Dorsolateral prefrontal cortex (tissue), 122 donors: ENCODE measurements at places on chromosomes 11 and 22. TPM values are rescaled to one million over a fixed set of nuclear protein-coding genes. Genes with fewer than 3 reads are reported as not detected.

DNA sequence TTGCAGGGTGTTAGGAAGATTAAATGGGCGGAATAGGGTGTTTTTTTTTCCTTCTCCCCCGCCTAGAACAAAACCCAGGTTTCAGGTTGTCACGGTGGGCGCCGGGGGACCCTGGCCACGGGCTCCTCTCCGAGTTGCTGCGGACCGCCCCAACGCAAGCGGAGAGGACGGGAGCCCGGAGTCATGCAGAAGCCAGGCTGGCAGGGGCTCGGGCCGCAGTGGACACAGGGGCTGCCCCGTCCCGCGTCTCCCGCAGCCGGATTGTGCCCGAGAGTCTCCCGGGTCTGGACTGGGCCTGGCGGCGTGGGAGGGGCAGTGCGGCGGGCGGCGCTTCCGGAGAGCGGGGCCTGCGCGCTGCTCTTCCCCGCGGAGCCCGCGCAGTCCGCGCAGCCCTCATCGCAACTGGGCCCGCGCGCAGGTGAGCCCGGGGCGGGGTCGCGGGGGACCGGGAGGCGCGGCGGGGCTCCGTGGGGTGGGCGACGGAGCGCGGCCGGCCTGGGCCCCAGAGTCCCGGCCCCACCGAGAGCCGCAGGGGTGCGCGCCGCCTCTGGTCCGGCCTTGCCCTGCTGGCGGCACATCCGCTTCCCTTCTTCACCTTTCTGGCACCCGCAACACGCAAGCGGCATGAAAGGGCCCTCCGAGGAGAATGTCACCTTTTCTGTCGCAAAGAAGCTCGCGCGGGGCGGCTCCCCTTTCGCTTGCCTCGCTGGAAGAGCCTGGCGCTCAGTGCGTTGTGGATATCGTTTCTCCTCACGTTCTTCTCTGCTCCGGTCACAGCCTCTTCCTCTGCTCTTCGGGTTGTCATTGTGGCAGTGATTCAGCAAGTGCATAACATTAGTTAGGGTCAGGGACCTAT is at the start of gene TIRAP:
TIRAP (plus strand) TSS at position 358 of the 856 bp plus-strand sequence. CDS start 7,802 bp downstream, outside the sequence.
- peak; percentile 78 for DNase-seq

GRCh38 chr11:47377571-47378009 is 757 bp downstream of the SPI1 start:
- no peak for DNase-seq

- DNase-seq: peak; percentile 63
Measured at GRCh38 chr11:110463153-110463552, 33.4 kb downstream of the FDX1 start.

DNA sequence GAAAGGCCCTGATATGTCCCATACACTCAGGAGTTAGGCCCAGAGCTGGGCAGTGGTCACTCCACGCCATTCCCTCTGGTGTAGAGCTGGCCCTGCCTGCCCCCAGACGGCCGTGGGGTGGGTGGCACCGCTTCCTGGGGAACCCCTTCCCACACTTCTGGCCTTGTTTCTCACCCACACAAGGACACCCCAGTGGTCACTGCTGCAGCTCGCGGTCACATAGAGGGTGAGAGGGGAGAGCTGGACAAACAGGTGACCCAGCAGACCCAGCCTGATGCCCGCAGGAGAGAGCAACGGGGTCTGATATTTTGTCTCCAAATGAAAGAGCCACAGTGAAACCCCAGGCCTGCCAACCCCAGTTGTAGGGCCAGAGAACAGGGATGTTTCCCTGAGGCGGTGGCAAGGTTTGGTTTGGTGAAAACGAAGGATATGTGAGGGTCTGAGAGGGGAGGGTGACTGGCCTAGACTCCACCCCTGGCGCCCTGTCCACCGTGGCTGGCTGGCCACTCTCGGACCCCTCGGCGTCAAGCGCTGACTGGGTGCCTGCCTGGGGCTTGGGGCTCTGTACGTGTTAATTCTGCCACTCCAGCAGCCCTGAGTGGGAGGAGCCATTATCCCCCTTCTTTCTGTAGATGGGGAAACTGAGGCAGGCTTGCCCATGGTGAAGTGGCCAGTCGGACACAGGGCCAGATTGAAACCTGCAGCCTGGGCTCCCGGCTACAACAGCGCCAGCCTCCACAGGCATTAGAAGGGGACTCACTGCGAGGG is 71.0 kb upstream of the PPARA start:
- no peak for DNase-seq

DNA sequence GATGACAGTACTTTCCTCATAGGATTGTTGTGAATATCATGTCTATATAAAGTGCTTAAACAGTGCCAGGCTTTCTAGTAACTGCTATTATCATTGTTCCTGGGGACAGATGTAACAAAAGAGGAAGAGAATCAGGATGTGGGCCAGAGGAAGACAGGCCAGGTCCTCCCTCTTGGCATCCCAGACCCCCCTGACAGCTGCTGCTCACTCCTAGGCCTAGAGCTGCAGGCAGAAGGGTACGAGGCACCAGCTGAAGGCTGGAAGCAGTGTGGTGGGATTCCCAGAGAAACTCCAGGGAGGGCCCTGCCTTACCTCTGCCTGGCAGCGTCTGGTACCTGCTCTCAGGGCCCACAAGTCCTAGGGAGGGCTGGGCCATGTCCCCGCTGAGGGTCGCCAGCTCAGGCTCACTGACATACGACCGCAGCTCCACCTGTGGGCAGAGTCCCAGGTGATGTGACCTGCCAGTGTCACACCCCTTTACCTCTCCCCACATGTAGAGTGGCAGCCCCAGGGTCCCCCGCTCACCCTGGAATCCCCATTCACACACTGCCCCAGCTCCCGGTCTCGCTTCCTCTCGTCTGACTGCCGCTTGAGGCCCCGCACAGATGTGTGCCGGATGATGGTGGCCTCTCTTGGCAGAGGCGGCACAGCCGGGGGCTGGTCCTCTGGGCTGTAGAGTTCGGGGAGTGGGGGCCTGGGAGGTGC is 52.2 kb downstream of the C11orf58 start:
- DNase-seq: no peak

- DNase-seq: peak; percentile 31
Measured at GRCh38 chr22:49971232-49972162, 10.9 kb downstream of the PIM3 start.

- no peak for DNase-seq
Measured at GRCh38 chr22:40328546-40329456, 17.5 kb upstream of the ADSL start.

DNA sequence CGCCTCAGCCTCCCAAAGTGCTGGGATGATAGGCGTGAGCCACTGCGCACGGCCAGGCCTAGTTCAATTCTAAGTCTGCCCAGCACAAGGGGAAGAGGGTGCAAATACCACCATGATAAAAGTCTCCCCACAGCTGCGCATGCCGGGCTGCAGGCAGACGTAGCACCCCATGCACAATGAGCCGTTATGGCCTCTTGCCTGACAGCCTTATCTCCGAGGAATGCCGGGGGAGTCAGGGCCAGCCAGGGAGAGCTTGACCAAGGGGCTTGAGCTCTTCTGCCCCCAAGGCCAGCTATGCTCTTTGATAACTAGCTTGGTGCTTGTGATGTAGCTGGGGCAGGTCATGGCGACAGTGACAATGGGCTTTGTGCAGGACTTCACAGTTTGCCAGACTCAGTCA is 13.7 kb upstream of the SCUBE1 start:
- DNase-seq: no peak

GRCh38 chr11:21556926-21557325 is 636.0 kb upstream of the ANO5 start:
- no peak for DNase-seq

- no peak for DNase-seq
Measured at GRCh38 chr11:14544611-14545010, 24.4 kb upstream of the PSMA1 start.

DNA sequence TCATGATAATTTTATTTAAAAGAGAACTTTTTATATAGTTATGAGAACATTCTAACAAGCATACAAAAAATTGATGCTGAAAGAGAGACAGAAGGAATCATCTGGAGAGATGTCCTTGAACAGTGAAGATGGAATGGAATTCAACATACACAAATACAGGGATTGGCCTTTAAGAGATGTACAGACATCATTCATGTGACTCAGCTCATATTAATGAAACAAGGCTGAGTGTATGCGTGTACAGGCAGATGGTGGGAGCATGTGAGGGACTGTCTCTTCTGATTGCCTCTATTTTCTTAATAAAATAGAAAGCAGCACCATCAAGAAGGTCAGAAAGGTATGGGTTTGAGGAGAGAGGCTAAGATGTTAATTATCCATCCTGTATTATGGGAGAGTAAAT is 793.3 kb downstream of the CNTN5 start:
- DNase-seq: no peak

SPTBN2 gene
- total RNA-seq: 244 TPM

OR5B17 gene
- not detected for total RNA-seq

MUC5AC gene
- total RNA-seq: not detected

PLCB3 gene
- 17.6 TPM for total RNA-seq

OR2AT4 gene
- not detected for total RNA-seq

FEN1 gene
- total RNA-seq: 11.6 TPM

ROBO3 gene
- 27.2 TPM for total RNA-seq

KBTBD3 gene
- 32.3 TPM for total RNA-seq

VSIG2 gene
- total RNA-seq: 1.4 TPM

CCDC89 gene
- total RNA-seq: 2.8 TPM

RIMBP3C gene
- 1.1 TPM for total RNA-seq

SOX6 gene
- total RNA-seq: 34.7 TPM

OR4A16 gene
- total RNA-seq: not detected
